ENCODE measurements at places on chromosomes 6 and 20.

DNA sequence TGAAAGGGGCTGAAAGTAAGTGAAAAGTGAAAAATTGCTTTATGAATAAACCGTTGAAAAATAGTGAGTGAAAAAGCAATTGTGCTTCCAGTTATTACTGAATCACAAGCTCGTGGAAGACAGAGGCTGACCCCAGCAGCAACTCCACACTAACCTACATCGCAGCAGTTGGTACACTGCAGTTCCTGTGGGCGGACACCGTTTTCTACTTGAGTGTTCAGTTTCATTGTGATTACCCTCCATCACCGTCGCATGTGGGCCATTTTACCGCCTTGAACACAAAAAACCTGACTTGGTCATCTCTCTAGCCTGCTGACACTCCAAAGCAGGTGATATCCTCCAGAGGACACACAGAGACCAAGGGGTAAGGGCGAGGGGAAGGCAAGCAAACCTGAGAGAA, 28.4 kb downstream of the PRDM1 start:
- no peak for DNase-seq

DNA sequence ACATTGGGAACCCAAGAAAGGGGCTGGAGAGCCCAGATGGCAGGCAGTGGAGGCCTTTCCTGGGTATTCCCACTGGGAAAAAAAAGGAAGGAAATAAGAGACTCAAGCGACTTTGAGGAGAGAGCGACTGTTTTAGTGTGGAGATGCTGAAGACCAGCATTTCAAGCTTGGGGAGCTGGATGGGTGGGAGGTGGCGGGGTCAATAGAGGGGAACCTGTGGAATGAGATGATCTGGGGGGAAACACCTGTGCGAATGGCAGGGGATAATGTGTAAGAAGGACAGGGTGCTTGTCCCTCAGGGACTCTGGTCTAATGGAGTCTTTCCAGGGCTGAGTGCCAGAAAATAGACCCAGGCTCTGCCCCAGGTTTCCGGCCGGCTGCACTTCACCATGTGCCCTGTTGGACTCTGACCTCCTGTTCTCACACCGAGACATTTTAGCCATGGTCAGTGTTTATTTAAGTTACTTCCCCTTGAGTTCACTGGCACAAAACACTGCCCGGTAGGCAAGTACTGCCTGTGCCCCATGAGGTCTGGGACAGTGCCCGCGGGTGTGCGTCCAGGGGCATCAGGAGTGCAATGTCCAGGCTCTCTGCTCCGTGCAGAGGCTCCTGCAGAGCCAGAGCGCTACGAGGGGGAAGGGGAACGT, 50.4 kb upstream of the NKX2-2 start:
- no peak for DNase-seq

GRCh38 chr6:87902383-87902782, 145.3 kb upstream of the SPACA1 start:
- no peak for DNase-seq

- DNase-seq: no peak
Observed at GRCh38 chr6:119454714-119455113, 105.2 kb upstream of the MAN1A1 start.

DNA sequence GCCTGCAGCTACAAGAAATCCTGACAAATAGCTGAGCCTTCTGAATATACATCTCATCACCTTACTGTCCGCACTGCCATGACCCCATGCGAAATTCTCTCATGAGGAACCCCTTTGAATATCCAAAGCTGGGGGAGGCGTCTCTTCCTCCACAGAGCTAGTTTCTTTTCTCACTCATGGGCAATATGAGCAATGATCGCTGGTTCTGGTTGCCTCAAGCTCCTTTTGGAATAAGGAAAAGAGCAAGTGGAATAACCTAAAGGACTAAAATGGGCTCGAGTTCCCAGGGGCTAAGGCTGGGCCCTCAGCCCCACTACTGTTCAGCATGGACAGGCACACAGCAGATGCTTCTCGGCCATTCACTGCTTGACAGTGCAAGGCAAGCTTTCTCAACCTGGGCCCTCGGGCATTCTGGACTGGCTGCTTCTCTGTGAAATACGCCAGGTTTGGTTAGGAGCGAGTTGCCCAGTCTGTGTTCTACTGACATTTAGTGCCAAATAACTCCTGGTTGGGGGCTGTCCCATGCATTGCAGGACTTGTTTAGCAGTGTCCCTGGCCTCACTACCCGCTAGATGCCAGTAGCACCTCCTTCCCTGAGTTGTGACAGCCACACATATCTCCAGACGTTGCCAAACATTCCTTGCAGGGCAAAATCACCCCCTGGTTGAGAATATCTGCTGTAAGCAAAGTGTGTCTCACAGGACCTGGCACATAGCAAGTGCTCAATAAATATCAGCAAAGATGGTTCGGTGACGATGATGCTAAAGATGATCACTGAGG, 156.8 kb downstream of the CEBPB start:
- no peak for DNase-seq

DNA sequence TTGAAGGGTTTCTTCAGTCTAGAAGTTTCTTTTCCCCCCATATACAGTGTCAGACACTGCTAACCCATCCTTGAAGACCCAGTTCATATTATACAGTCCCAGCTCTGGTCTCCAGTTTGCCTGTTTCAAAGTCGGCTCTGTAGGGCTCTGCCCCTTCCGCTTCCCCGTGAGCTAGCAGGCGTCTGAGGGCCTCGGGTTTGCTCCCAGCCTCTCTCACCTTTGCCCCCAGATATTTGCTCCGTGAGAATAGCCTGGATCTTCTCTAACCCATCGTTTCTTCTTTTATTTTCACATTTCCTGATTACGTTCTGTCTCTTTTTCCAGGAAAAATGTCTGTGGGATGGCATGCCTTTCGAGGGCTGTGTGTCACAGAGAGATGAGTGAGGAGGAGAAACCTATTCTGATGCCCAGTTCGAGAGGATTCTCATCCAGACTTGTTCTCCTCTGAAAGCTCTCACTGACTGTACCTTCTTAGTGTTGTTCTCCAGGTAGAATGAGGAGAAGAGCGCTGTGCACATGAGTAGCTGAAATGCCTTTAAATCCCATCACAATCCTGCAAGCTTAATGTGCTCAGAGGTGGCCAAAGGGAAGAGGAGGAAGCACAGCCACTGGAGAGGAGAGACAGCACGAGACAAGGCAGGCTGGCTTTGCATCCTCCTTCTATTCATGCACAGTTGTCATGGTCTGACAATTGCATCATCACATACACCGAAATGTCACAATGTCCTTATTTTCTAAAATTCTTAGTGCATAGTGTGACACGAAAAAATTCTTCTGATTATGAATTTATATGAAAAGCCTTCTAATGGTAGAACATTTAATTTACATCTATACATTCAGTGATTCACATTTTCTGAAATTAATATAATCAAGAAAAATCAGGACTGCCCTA, 171.1 kb downstream of the FOXA2 start:
- DNase-seq: no peak

- no peak for DNase-seq
Observed at GRCh38 chr6:53178837-53179432, 30.3 kb upstream of the GCM1 start.

All from DMS153 (cell line).